ENCODE measurements at places on chromosomes 1 and 21. TPM values are rescaled to one million over a fixed set of nuclear protein-coding genes. Genes with fewer than 3 reads are reported as not detected.

Gene MX2
- 6.1 TPM for total RNA-seq

Gene BACE2
- total RNA-seq, result 36.2 TPM

Gene GBP6
- total RNA-seq, result 0.12 TPM

Gene FAM72B
- 2.2 TPM for total RNA-seq

Gene TLR5
- 6.5 TPM for total RNA-seq

Gene DMBX1
- not detected for total RNA-seq

Gene LEMD1
- total RNA-seq, result 0.88 TPM

Gene KPRP
- total RNA-seq, result not detected
